Fibroblast of skin of abdomen (primary cell): ENCODE measurements at places on chromosomes 5 and 9.

DNA sequence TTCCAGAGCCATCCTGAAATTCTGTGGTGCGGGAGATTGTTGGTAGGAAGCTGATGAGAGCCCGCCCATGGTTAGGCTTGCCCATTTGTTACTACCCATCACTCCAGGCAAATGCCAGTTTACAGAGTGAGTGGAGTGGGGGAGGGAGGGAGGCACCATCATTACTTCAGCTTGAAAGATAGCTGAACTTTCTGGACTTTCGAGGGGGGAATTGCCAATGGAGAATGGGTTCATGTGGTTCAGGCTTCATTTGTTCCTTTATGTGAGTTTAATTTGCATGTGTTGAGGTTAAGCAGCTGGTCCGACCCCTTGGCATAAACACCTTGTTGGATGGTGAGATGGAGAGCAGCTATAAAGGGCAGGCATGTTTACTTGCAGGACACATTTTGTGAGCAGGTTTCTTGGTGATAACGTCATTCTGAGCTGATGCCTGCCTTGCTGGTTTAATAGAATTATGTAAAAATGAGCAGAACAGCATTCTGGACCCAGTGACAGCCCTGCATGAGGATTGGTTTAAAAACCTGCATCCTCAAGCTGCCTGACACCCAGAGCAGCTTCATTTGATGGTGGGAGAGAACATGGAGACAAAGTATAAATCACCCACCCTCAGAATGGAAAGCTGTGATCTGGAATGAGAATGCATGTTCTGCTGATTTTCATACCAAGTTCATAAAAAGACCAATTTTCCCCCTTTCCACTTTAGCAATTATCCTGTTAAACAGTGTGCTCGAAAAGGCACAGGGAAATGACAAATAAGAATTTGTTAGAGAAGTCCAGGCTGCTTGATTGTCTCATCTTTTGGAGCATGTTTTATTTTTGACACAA, 106.3 kb downstream of the TRIO start:
- DNase-seq: no peak

DNA sequence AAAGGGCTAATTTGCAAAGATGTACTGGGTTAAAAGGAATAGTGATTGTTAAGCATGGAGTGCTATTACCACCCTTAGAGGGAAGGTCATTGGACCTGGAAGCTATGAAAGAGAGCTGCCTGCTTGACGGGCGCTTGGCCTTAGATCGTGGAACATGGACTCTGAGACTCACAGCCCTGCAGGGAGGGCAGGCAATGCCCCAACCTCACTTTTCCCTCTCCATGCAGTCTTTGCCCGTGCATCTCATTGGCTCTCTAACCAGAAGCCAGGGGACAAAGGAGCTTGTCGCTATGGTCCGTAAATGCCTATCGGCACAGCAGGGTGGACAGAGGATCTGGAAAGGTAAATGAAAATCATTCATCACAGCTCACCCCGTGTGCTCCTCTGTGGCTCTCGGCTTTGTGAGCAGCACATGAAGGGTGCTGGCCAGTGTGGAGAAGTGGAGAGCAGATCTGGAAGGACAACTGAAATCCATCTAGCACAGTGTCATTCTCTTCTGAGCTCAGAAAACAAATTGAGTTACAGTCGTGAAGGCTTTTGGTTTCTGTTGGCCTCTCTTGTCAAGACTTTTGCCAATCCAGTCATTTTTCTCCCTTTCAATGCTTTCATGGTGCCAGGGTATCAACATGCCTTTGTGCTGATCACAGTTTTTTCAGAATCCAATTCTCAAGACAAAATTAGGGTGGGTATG, 186.2 kb downstream of the SNX18 start:
- no peak for DNase-seq

GRCh38 chr5:154770111-154770510, 14.9 kb downstream of the LARP1 start:
- DNase-seq: no peak

DNA sequence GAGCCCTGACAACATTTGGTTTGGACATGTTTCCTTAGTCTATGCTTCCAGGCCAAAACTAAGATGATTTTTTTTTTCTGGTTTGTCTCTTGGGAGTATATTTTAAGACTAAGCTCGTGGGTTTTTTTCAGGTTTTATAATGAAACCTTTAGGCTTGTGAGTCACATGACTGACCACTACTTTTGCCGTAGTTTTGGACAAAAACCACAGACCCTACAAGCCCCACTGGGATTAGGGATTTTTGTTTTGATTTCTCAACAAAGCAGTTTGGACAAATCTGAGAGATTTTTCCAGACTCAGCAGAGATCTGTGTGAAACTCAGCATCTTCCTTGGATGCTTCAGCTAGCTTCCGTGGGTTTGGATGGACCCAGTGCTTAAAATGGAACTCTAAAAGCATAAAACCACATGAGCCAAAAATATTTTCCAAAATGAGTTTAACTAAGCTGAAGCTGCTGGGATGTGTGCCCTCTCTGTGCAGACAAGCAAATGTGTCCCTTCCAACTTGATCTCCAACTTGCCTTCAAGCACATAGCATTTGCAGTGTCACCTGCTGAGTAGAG, 70.3 kb upstream of the SMIM15 start:
- DNase-seq: peak; percentile 25

DNA sequence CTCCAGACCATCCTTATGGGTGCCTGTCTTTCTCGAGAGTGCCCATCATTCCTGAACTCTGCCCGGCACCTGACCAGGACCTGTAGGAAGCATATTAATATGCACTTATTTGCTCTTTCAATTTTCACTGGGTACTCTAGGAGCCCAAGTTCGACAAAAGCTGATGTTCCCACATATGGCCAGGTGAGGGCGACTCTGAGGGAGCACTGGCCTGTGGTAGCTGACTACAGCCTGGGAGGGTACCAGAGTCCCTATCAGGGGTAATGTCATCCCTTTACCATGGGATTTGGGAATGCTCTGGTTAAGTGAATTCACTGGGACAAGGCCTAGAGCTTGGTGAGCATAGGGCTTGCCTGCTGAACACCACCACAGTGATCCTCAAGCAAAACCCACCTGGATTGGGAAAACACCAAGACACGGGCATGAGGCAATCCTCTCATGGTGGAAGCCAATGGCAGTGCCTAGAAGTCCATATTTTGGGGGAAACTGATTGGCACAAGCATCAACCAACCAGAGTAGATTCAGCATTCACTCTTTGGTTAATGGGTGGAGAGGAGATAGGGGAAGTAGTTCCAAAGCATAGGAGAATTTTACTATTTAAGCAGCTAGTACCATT, 112.2 kb downstream of the MTX3 start:
- no peak for DNase-seq

GRCh38 chr9:83061990-83062650, 822 bp downstream of the RASEF start:
- peak; percentile 40 for DNase-seq

GRCh38 chr9:108854094-108854493, 1.7 kb downstream of the ACTL7B start:
- no peak for DNase-seq

DNA sequence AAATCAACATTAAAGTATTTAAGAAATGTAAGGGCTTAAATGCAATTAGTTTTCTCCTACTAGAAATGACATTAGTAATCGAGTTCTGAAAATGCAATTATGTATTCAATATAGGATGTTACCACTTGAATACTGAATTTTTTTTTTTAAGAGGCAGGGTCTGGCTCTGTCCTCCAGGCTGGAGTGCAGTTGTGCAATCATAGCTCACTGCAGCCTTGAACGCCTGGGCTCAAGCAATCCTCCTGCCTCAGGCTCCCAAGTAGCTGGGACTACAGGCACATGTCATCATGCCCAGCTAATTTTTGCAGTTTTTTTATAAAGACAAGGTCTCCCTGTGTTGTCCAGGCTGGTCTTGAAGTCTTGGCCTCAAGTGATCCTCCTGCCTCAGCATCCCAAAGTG, 1.5 kb downstream of the CDC20B start:
- no peak for DNase-seq

GRCh38 chr5:132098621-132099020, 25.0 kb downstream of the CSF2 start:
- no peak for DNase-seq

DNA sequence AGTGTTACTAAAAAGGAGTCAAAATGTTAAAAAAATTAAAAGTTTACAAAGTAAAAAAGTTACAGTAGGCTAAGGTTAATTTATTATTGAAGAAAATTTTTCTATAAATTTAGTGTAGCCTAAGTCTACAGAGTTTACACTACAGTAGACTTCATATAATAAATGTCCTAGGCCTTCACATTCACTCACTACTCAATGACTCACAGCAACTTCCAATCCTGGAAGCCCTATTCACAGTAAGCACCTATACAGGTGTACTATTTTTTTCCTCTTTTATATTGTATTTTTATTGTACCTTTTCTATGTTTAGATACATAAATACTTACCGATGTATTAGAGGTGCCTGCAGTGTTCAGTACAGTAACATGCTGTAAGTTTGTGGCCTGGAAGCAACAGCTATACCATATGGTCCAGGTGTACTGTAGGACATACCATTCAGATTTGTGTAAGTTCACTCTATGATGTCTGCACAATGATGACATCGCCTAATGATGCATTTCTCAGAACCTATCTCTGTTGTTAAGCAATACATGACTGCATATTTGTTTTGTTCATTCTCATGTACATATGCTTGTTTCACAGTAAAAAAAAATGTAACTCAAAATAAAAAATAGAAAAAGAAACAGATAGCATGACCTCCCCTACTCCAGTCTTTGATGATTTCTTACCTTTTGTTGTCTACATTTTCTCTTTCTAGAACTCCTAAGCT, 64.7 kb downstream of the NR3C1 start:
- DNase-seq: peak; percentile 39

DNA sequence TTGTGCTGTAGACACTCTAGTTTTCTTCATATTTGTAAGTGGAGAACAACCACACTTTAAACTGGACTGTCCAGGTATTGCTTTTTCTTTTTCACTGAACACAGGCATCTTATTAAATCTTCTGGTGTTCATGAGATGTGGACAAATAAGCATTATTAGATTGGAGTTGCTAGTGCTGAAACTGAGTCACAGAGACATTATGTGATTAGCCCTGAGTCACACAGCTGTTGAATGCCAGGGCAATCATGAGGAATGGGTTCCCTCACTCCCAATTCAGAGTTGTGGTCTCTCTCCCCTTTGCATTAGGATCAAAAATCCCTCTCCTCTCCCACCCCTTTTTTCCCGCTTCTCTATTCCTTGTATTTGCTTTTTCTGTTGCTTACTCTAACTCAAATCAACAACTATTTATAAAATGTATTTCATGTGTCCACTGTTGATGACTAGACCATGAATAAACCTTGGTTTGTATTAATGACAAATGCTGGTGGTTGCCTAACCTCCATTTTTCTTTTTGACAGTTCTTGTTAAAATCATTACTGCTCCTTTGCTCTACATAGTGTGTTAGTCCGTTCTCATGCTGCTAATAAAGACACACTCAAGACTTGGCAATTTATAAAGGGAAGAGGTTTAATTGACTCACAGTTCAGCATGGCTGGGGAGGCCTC, 738.2 kb downstream of the BRINP1 start:
- no peak for DNase-seq

DNA sequence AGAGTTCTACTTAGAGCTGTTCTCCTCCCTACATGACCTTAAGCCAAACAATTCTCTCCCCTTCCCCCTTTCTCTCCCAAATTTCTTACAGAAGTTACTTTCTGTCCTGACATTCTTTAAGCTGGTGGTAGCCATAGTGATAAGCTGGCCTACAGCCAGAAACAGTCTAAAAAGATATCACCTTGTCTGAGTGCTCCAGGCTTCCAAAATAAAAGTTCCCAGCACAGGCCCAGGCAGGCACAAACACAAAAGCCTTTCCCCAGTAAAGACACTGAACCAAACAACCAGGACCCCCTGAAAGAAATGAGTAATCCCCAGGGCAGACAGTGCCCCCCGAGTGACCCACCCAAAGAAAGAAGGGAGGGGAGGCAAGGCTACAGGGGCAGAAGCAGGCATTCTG, 19.2 kb downstream of the SIL1 start:
- peak; percentile 30 for DNase-seq
